ENCODE measurements at places on chromosomes 2 and 18.

- DNase-seq: no peak
Measured at GRCh38 chr2:168357797-168358472, 98.1 kb upstream of the CERS6 start.

- DNase-seq: no peak
Measured at GRCh38 chr2:39506215-39506614, 69.1 kb upstream of the MAP4K3 start.

- no peak for DNase-seq
Measured at GRCh38 chr2:82055846-82056245, 1751.3 kb upstream of the LRRTM1 start.

DNA sequence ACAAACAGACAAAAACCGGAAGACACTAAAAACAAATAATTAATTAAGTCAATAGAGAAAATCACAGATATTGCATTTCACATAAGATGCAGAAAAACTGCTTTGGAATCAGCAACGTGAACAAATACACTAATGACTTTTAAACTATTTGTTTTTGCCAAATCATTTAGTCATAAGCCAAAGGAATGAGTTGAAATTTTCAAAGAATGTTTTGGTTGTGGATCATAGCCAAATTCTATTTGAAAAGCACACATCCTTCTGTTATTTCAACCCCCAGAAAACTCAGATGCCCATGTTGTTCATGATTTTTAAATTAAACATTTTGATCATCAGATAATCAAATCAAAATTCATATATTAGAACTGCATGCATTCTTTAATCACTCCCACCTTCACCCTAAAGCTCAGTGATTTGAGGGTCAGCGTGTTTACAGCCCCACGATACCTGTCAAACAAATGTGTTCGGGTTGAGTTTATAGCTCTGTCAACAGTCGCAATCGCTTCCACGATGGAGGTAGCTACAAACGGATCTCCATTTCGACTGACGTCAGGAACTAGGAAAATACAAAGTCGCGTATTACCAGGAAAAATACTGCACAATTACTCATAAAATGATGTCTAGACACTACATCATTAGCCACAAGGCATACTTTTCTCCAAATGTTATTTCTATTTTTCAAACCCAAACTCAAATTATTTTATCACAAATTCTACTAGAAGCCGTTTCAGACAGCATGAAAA is 90.2 kb downstream of the PXDN start:
- no peak for DNase-seq

GRCh38 chr18:23693846-23694245 is 4.6 kb downstream of the LAMA3 start:
- no peak for DNase-seq

DNA sequence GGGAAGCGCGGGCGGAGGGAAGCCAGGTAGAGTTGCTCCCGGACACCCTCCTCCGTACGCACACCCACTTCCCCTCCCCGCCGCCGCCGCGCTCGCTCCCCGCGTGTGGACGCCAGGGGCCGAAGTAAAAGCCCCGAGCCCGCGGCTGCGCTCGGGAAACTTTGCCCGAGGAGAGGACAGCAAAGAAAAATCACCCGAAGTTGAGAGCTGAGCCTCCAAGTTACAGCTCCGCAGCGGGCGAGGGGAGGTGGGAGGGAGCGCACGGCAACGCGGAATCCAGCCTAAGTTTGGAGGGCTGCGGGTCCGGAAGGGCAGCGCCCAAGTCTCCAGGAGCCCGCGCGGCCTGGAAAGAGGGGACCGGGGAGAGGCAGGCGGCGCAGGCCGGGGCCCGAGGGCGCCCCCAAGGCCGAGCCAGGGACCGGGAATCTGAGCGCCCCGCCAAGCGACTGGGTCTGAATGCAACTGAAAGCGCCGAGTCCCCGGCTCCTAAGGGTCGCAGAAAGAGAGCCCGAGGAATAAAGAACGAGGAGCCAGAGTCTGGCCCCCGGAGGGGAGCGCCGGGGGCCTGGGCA is 706 bp upstream of the BCL11A start:
- no peak for DNase-seq

DNA sequence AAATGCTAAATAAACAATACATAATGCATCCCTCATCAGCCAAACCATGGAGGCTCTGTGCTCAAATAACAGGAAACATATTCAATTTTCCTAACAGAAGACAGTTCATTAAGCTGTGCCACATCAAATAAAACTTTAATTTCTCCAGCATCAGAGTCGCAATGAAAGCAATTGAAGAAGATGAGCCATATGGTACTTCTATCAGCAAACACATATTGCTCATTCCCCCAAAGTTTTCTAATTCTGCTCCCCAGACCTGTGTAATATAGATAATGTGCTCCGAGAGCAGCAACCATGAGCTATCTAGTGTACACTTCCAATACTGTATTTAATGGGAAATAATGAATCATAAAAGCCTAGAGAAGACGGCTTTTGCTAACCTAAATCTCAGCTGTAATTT is 263.2 kb downstream of the MEIS1 start:
- DNase-seq: no peak

DNA sequence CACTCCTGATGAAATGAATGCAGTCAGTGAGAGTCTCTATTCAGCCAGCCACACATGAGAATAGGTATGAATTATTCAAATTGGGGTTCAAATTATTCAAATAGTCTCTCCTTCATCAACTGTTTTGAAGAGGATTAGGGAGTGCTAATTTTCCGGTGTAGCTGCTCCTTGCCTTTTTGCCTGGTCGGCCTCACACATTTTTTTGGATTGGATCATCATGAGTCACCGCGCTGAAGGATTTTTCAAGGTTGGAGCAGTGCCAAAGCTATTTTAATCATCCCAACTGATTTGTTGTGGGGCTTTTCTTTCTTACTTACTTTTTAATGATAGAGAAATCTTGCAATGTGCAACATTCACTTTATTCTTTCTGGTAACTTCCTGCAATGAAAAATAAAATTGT is 2.4 kb upstream of the DTNA start:
- no peak for DNase-seq

DNA sequence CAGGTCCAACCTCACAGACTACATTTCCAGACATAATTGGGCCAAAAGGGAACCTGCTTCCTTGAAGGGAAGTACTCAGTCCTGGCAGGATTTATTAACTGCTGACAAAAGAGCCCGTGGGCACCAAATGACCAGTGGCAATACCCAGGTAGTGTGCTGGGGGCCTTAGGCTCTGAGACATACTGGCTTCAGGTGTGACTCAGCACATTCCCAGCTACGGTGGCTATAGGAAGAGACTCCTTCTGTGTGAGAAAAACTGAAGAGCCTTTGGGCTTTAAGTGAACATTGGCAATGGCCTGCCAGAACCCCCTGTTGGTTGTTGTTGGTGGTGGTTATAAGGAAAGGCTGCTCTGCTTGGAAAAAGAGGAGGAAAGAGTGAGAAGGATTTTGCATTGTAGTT is 401.8 kb downstream of the KCNJ3 start:
- no peak for DNase-seq

GRCh38 chr2:16138811-16139662 is 198.7 kb downstream of the MYCN start:
- DNase-seq: no peak

- no peak for DNase-seq
Measured at GRCh38 chr2:132897111-132897510, 227.1 kb upstream of the LYPD1 start.

DNA sequence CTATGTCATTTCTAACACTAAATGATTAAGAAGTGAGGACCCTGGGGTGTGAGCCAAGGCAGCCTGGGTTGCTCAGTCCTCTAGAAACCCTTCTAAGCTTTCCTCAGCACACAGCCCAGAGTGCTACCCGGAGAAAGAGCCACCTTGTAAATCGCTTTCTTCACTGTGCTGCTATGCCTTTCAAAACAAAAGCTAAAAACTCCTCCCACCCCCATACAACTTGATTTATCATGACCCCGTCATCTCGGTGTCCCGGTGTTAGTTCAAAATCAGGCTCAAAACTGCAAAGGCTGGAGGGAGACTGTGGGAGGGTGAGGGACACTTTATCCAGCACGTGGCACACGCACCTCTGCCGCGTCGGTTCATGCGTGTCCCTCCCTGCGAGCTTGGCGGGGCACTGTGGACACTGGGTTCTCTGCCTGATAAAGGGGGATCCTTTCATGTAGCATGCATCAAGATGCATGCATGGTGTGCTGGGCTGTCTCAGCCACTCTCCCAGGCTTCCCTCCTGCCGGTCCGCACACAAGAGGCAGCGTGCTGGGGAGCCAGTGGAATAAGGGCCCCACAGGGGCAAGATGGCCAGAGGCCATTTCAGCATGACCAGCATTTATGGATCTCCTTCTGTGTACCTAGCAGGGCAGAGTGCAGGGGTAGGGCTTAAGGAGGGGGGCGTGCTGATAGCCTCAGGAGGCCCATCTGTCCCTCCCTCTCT is 170.4 kb downstream of the SMAD7 start:
- DNase-seq: no peak

GRCh38 chr18:42011053-42011452 is 56.0 kb downstream of the PIK3C3 start:
- DNase-seq: no peak

DNA sequence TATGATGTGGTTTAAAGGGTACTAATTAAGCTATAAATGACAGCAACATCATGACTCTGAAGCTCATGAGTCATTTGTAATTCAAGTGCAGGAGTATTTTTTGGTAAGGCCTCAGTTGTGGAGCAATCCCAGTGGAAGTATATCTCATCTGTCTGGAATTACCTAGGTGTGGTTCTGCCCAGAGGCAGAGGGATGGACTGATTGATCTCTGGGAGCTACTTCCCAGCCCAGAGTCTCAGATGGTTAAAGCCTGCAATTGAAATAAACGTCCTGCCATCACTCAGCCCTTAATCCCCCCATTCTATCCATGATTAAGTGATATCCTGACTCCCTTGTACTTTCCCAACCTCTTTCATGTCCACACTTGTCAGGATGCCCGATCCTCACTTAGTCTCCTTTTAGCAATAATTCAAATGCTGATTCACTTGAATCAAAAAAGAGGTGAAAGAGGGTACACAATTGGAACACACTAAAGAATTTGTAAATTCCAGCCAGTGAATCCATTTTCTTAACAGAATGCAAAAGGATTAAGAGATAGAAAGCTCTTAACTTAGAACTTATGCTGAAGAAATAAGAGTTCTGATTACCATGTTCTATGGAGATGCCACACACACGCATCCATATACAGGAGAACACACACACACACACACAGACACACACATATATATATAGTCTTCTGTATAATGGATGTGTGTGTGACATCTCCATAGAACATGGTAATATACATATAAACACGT is 664.4 kb downstream of the NYAP2 start:
- no peak for DNase-seq

GRCh38 chr2:95087379-95087778 is 34.2 kb downstream of the MRPS5 start:
- DNase-seq: no peak

DNA sequence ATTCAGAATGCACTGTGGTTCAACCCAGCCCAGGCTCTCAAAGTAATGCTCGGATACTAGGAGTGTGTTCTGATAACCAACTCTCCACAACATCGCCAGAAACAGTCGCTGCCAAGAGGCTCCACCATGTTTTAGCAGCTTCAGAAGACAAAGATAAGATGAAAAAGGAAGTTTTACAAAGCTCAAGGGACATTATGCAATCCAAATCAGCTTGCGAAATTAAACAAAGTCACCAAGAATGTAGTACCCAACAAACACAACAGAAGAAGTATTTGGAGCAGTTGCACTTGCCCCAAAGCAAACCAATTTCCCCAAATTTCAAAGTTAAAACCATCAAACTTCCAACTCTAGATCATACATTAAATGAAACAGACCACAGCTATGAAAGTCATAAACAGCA is 360.9 kb downstream of the XIRP2 start:
- DNase-seq: no peak

DNA sequence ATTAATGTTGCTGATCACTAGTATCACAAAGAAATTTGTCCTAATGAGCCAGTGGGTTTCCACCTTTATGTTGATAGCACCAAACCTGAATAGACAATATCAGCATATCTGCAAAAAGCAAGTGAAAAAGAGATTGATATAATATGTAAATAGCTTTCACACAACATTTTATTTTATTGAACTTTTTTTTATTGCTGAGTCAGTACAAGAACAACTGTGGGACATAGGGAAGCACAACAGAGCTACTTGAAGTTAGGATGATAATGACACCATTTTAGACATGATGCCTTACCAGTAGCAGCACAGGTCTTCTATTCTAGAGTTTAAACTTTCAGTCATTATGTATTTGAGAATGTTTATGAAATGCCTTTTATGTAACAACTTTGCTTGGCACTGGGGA is 554.1 kb upstream of the SETBP1 start:
- DNase-seq: no peak

DNA sequence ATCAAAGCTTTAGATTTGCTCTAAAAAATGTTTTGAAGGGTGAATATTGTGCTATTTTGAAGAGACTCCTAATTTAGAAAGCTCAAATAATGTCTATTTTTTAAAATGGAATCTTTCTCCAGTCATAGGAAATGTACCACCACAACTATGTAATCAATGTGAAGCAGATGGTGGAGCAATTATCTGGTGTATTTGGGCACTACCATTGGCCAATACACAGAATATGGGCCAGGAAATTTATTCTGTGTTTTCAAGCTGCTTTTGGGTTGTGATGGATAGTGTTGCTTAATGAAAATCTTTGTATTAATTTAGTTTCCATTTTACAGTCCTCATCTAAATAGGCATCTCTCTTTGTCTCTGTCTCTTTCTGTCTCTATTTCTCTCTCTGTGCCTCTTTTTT is 17.1 kb upstream of the VWC2L start:
- no peak for DNase-seq

DNA sequence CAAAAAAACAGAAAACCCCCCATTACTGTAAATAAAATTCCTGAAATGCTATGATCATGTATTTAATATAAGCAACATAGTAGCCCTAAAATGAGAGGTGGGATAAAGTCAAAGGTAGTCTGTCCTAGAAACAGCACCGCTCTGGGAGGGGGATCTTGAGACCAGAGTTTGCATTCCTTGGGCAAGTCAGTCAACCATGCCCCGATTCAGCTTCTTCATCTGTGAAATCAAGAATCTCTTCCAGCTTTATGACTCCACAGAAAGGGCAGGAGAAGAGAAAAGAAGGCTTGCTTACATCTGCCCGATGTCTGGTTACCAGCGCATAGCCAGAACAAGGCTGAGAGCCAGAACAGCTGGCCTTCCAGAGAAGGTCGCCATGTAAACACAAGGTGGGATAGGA is 2.1 kb upstream of the FBLN7 start:
- DNase-seq: no peak

GRCh38 chr2:62209427-62209991 is 13.6 kb downstream of the B3GNT2 start:
- DNase-seq: no peak

DNA sequence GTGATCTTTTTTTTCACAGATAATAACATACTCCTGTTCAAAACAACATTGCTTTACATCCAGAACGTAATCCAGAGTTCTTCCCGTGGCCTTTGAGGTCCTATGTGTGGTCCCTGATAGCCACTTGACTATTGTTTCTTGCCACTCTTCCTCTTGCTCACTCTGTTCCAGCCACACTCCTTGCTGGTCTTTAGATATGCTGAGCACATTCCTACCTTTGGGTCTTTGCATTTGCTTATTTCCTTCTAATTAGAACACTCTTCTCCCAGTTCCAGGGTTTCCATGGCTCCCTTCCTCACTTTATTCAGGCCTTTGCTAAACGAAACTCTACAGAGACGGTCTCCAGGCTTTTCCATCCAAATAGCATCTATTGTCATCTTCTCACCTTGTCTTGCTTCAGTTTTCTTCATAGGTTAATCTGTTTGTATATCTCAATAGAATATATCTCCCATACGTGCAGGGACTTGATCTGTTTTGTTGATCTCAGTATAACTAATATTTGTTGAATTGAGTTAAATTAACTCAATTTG is 59.9 kb downstream of the ACSL3 start:
- no peak for DNase-seq

GRCh38 chr2:173874003-173874893 is 90.9 kb downstream of the SP3 start:
- no peak for DNase-seq

Measured in activated CD8-positive, alpha-beta memory T cell treated with anti-CD3 and anti-CD28 coated beads, Interleukin-2, amount 50 U/mL, for 4 hours (primary cell).